ENCODE measurements at places on chromosomes 2 and 18. TPM values are rescaled to one million over a fixed set of nuclear protein-coding genes. Genes with fewer than 3 reads are reported as not detected.

Gene AQP12B
- total RNA-seq: not detected

Gene SCN9A
- not detected for total RNA-seq

Gene COPS7B
- 55.2 TPM for total RNA-seq

Gene TMEFF2
- total RNA-seq: not detected

DNA sequence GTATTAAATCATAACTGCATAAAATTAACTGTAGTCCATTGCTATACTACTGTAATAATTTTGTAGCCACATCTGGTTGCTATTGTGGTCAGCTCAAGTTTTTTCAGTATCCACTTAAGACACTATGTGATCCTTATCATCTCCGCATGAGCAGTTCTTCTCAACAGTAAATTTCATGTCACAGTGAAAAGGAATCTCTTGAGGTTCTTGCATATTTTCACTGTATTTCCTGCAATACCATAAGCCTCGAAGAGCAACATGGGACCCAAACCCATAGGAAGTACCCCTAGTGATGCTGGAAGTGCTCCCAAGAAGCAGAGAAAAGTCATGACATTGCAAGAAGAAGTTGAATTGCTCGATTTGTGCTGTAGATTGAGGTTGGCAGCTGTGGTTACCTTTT, 86.7 kb downstream of the LDLRAD4 start:
- peaks cover 31% of the 10 kb centered on the region for H3K4me1 ChIP-seq
- H3K27ac ChIP-seq: no peak overlapping the region
- H3K4me3 ChIP-seq: no peak overlapping the region
- H3K27me3 ChIP-seq: no peaks in the 10 kb centered on the region
- no peak for DNase-seq

DNA sequence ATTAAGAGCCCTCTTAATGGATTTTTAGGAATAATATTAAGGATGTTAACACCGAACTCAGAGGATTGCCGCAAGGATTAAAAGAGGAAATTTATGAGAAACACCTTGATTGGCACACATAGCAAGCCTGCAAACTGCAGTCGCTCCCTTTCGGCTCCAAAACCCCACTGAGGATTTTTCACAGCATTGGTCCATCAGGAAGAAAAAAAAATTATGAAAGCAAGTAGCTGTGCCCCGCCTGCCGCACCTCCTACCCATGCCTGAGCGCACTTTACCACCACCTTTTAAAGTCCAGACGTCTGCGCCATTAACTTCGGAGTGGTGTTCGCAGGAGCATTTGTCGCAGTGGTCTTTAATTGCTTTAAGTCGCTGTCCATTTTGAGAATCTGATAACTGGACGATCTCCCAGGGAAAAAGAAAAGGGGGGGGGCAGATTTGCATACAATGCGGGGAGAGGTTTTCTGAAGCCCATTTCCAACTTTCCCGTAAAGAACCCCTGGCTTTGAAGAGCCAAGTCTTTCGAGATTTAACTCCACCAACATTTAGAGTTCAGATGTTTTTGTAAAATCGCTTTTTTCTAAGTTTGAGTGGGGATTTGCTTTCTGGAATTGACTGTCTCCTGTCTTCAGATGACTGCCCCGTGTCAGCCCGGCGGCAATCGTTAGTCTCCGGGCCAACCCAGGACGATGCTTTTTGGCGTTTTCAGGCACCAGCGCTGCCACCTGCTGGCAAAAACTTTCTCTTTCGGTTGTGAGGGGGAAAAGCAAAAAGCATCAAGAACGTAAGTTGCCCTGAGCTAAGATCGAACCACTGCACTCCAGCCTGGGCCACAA, 913 bp upstream of the TRABD2A start:
- H3K27ac ChIP-seq: peak overlapping the region; percentile 98
- peak; percentile 87 for DNase-seq
- H3K4me1 ChIP-seq: peaks cover 56% of the 10 kb centered on the region
- peak overlapping the region; percentile 92 for H3K4me3 ChIP-seq
